LoVo (cell line): ENCODE measurements at places on chromosomes 13 and 19.
A peak's percentile ranks its signal among the peaks of the same experiment; 100 is the strongest.

- DNase-seq: no peak
Measured at GRCh38 chr13:33509642-33510229, 224.2 kb upstream of the STARD13 start.

- DNase-seq: no peak
Measured at GRCh38 chr13:59700281-59700680, 463.4 kb downstream of the DIAPH3 start.

DNA sequence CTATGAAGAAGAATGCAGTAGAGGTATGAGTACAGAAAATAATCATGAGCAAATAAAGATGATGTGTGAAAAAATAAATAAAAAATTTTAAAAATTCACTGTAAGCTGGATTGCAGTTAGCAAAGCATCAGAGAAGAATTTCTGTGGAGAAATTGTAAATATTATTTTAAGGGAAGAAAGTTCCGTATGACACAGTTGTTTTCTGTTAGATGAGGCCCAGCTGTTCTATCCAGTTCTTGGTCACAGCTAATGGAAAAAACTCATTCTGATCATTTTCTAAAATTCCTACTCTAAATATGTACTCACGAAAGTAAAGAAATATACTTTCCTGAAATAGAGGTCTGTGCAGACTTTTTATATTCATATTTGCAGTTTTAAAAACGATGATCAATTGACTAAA is 578.8 kb downstream of the DCT start:
- DNase-seq: no peak

DNA sequence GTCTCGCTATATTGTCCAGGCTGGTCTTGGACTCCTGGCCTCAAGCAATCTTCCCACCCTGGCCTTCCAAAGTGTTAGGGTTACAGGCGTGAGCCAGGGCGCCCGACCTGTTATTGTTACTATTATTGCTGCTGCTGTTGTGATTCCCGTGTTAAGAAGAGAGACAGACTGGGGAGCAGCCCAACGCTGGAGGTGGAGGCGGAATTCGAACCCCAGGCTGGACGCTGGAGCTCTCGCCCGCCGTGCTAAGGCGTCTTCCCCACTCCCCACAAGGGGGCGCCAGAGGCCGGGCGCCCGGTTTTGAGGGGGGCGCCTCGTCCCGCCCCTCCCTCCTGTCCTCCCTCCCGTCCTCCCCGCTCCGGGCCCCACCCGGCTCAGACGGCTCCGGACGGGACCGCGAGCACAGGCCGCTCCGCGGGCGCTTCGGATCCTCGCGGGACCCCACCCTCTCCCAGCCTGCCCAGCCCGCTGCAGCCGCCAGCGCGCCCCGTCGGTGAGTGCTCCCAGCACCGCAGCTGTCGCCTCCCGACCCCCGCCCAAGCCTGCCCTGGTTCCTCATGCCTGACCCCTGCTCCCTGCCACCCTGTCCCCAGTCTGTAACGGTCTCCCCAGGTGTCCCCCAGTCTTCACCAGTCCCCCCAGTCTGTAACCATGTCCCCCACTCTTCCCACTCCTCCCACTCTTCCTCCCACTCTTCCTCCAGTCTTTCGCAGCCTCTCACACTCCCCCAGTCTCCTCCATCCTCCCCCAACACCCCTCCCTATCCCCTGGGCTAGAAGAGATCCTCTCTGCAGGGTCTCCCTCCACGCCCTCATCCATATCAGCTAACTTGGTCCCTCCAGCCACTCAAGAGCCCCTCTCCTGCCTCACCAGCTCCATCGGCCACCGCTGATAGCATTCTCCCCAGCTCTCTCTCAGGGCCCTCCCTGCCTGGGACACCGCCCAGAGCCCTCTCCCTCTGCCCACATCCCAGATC is at the start of gene EHD2:
Gene EHD2, plus strand, starts transcription at position 377 of the 976 bp plus-strand sequence. CDS start 3,191 bp downstream, outside the sequence.
- DNase-seq: peak; percentile 63

DNA sequence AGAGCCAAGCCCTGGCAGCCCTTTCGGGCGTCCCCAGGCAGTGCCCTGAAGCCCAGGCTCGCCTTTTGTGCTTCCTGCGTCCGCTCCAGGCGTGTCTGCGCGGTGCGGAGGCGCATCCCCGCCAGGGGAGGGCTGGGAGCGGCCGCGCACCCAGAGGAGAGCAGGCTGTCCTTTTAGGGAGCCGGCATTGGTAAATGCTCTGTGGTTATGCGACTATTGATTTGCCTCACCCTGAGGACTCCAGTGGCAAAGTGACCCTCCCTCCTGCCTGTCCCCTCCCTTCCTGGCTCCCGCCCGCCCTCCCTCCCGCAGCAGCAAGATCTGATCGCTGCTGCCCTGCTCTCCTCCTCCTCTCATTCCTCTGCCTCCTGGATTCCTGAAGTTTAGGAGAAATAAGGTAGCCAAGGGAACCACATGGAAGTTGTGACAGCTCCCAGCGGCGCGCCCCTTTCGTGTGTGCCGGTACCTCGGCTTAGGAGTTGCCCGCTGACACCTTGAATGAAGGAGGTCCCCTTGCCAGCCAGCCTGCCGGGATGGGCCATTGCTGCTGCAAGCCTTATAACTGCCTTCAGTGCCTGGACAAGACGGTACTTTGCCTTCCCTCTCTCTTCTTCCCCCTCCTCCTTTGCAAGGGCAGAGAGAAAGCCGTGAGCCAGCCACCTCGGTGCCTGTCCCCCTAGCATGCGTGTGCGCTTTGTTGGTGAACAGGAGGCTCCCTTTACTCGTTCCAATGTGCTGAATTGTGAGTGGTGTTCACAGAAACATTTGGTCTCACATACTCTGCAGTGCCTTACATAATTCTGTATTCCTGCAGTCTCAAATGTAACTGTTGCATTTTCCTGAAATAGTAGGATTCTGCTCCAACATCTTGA is 166.9 kb downstream of the SLC7A1 start:
- DNase-seq: peak; percentile 37

- DNase-seq: no peak
Measured at GRCh38 chr13:51959773-51960172, 51.5 kb downstream of the ATP7B start.

GRCh38 chr19:30395283-30395682 is 23.1 kb downstream of the ZNF536 start:
- no peak for DNase-seq

- no peak for DNase-seq
Measured at GRCh38 chr19:41324921-41325639, 15.1 kb downstream of the CCDC97 start.

GRCh38 chr13:58704953-58705352 is 1073.4 kb downstream of the PCDH17 start:
- no peak for DNase-seq

DNA sequence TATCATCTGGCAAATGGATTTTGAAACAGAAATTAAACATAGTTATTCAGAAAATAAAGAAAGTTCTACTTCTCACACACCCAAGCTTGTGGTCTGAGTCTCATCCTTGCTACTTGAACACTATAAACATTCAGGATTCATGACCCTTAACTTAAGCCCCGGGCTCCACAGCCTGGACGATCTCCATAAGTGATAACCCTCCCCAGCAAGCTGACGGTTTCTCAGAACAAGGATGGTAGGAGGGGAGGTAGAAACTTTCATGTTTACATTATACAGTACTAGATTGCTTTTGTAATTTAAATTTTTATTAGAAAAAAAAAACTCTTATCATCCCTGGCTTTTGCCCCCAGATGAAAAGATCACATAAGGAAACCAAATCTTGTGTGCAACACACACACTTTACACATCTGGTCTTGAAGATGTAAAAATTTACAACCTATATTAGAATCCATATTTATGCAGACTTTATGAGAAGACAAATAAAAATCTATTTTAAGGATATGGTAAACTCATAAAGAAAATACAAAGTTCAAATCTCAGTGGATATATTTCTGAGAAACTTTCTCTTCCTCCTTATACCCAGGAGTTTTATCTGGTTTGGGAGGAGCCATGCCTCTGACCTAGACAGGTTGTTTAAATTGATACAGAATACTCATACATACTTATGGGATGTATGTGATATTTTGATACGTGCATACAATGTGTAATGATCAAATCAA is 20.0 kb upstream of the ATP12A start:
- DNase-seq: peak; percentile 30

DNA sequence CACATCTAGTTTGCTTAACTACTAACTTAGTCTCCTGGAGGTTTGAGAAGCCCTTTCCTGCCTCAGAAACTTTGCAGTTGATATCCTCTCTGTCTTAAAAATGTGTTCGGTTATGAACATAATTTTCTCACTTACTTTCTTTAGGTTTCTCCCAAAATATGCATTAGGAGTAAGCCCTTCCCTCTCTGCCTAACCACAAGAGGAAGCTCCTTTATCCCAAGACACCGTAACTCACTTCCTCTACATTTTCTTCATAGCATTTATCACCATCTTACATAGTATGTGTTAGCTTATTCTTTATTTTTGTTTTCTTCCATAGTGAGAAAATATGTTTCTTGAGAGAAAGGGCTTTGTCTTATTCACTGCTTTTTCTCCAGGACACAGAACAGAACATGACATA is 952.5 kb upstream of the ATXN8OS start:
- no peak for DNase-seq

DNA sequence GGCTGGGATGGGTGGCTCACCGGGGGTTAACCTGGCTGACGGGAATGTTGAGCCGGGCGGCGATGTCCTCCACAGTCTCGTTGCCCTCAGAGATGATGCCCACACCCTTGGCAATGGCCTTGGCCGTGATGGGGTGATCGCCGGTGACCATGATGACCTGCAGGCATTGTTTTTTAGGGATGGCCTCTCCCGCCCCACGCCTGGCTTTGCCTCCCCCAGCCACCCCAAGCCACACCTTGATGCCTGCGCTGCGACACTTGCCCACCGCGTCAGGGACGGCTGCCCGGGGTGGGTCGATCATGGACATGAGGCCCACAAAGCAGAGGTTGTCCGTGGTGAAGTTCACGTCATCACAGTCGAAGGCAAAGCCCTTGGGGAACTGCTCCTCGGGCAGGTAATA is 16.1 kb downstream of the ATP1A3 start:
- DNase-seq: no peak

GRCh38 chr13:114073881-114074612 is 58.4 kb downstream of the RASA3 start:
- DNase-seq: no peak

GRCh38 chr13:112143753-112144615 is 77.0 kb downstream of the SOX1 start:
- no peak for DNase-seq

GRCh38 chr19:30423481-30423880 is 51.3 kb downstream of the ZNF536 start:
- DNase-seq: no peak

DNA sequence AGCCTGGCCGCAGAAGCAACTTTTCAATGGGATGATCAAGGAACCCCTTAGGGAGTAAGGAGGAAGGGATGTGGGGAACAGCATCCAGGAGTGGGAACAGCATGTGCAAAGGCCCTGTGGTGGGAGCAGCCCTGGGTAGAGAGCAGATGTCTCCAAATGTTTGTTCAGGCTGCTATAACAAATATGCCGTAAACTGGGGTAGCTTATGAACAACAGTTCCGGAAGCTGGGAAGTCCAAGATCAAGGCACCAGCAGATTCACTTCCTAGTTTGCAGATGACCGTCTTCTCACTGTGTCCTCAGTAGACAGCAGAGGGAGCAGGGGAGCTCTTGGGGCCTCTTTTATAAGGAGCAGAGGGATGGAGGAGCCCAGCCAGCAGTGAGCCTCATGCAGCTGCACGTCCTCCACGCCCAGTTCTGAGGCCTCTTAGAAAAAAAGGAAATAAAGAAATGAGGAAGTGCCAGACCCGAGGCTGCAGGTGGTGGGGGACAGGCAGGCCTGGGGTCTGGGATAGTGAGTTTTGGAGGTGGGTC is 4.2 kb upstream of the LRRC25 start:
- peak; percentile 72 for DNase-seq

DNA sequence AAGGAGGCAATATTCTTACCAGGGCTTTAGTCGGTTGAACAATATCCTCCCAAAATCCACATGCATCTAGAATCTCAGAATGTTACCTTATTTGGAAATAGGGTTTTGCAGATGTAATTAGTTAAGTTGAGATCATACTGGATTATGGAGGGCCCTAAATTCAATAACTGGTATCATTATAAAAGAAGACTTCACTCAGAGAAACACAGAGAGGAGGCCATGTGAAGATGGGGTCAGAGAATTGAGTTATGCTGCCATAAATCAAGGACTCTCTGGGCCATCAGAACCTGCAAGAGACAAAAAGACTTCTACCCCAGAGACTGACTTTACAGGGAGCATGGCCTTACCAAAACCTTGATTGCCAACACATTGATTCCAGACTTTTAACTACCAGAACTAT is 1611.1 kb downstream of the SLITRK5 start:
- DNase-seq: no peak

DNA sequence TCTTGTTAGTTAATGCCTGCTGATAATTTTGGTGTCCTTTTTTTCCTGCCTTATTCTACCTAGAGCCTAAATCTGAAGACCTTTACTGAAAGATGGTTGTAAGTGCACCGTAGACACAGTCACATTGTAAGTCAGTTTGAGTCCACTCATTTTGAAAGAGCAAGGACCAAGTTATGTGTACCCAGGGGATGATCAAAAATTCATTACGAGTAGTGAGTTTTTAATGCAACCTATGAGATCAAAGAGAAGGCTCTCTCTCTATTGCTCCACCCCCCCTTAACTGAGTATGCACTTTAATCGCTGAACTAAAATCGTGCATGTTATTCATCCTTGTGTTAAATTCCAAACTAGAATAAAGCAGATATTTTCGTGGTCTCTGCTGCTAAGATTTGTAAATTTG is 1.8 kb downstream of the RAP2A start:
- no peak for DNase-seq

DNA sequence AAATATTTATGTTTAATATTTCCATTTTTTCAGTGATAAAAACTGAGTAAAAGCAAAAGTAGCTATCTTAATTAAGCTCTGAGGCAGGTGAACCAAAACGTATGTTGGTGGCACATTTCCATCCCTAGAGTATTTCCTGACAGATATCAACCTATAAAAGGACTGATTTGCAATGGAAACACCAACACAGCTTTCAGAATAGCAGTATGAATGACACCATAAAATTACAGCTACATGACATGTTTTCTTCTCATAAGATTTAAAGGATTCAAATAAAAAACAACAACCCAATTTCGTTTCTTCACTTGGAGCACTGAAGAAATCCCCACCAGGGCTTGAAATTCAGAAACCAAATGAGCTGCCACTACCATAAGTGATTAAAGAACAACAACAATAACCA is 194.4 kb downstream of the RFC3 start:
- no peak for DNase-seq

DNA sequence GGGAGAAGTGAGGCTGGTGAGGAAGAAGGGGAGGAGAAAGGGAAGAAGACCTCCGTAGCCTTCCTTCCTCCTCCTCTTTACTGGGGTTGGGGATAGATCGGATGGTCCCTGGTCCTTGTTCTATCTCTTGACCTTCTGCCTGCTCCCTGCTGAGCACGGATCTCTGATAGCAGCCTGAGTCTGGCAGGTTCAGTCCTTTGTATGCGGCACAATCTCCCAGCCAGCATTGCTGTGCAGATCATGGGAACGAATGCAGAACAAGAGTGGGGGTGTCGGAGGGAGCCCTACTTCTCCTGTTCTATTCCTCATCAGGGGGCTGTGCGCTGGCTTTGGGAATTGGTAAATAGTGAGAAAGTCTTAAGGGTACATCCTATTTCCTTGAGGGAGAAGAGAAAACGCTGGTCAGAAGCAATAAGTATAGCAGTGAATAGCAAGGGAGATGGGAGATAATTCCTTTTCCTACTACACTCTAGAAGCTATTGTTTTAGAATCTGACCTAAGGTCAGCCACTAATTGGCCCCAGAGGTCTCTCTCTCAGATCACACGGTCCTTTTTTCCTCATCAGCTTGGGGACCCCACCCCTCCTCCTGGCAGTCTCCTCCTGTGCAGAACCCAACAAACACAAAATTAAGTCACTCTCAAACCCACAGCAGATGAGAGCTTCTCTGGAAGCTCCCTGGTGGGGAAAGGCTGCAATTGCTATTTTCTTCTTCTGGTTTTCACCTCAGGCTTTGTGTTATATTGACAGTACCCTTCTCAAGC is 41.0 kb downstream of the KL start:
- no peak for DNase-seq

- DNase-seq: peak; percentile 40
Measured at GRCh38 chr19:42596391-42597072, 1.8 kb upstream of the CEACAM8 start.
